ENCODE measurements at places on chromosomes 7 and 10. TPM values are rescaled to one million over a fixed set of nuclear protein-coding genes. Genes with fewer than 3 reads are reported as not detected.

DNA sequence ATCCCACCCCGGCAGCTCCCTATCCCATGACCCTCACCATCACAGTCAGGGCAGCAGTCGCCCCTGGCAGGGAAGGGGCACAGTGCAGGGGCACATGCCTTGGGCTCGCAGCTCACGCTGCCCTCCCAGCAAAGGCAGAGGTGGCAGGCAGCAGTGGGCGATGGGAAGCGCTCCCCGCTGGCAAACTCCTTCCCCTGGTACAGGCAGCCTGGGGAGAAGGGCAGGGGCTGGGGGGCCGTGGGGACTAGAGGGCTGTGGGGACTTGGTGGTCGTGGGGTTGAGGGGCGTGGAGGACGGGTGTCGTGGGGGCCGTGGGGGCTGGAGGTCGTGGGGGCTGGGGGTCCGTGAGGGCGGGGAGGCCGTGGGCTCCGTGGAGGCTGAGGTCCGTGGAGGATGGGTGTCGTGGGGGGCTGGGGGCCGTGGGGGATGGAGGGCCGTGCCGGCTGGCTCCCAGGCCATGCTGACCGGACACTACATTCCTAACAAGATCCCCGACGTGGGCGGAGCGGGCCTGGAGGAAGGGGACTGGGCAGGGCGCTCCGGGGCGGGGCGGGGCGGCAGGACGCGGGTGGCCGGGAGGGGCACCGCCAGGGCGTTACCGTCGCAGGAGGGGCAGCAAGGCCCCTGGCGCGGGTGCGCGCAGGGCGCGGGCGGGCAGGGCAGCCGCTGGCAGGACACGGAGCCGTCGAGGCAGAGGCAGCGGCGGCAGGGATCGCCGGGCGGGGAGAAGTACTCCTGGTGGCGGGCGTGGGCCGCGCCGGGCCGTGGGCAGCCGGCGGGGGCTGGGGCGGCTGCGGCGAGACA is 20.0 kb downstream of the KCP start:
- no peak for DNase-seq

DNA sequence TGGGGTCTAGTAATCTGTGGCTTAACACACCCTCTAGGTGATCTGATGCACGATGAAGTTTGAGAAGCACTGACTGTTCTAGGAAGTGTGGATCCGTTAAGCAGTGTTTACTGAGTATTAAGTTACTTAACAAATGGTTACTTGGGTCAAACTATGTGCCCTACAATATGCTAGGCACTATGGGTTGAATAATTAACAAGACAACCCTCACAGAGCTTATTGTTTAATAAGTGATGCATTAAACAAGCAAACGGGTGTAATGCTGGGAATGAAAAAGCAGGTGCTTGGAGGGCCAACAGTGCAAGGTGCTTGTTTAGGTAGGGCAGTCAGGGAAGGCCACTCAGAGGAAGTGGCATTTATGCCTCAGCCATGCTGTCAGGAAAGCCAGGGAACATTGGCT is 378.0 kb upstream of the PODXL start:
- DNase-seq: no peak

DNA sequence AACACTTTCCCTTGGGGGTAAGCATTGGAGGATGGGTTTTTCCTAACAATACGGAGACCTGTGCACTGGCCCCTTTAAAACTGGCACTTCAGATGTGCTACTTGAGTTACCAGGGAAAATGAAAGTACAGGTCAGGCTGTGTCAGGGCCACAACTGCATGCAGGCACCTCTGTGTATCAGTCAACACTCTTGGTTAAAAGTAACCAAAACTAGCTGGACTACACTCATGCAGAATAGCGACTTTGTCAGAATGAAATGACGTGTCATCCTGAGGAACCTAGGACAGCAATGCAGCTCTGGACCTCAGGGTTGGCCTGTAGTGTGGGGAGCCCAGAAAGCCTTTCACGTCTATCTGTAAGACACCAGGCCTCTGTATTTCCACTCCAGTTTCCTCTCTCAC is 33.8 kb upstream of the SMKR1 start:
- DNase-seq: no peak

ASB4 gene
- 170 TPM for total RNA-seq

LOXL4 gene
- total RNA-seq: 2.3 TPM

- DNase-seq: peak; percentile 71
Measured at GRCh38 chr7:69564454-69565417, 33.5 kb upstream of the AUTS2 start.

DNA sequence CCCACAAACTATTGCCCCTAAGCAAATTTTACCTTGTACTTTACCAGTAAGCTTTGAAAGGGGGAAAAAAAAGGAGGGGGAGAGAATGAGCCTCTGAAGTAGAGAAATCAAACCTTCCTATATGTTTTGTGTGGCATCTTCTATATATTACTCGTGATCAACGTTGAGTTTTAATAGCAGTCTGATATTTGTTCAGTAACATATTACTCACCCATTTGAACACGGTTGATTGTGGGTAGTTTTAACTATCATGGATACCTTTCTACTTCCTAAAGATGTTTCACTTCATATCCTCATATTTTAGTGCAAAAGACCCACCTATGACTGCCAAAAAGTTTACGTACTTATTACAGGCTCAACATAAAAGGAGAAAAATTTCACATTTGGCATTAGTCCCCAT is 54.5 kb downstream of the CCDC6 start:
- DNase-seq: no peak

- DNase-seq: no peak
Measured at GRCh38 chr7:105857009-105857952, 19.1 kb downstream of the ATXN7L1 start.

DNA sequence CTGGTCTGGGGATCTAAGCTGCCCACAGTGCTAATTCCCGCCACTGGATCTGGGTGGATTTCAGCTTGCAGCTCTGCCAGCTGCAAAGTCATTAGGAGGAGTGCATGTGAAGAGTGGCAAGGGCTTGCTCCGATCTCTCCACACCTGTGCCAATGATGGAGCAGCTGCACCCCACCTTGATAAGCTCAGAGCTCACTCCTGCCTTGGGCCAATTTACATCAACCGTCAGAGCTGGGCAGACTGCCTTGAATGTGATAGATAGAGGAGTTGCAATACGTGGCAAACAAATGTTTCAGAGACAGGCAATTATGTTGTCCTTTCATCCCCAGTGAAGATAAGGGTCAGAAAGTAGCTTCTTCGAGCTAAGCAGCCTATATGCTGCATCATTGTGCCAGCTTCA is 379.9 kb downstream of the SH2D4B start:
- no peak for DNase-seq

NEUROG3 gene
- total RNA-seq: not detected

EXOC6 gene
- 41.6 TPM for total RNA-seq

DNA sequence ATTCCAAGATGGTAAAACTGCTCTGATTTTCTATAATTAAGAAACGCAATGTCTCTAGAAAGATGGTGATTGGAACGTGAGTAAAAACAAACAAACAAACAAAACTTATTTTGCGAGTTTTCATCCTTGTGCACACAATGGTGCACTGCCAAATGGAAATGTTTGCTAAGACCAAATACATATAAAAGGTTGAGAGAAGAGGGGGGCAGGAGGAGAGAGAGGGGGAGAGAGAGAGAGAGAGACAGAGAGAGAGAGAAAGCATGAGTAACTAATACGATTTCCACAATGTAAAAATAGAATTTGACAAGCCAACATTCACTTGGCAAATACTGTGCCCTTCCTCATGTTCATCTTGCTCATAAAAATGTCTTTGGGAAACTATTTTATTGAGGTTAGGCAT is 375.4 kb downstream of the CNTNAP2 start:
- no peak for DNase-seq

ARMC3 gene
- not detected for total RNA-seq

GRCh38 chr10:79052291-79053080 is 16.3 kb upstream of the ZMIZ1 start:
- DNase-seq: no peak

GRCh38 chr10:114607358-114607998 is 50.6 kb downstream of the ABLIM1 start:
- no peak for DNase-seq

ZCCHC24 gene
- total RNA-seq: 27.6 TPM

DNA sequence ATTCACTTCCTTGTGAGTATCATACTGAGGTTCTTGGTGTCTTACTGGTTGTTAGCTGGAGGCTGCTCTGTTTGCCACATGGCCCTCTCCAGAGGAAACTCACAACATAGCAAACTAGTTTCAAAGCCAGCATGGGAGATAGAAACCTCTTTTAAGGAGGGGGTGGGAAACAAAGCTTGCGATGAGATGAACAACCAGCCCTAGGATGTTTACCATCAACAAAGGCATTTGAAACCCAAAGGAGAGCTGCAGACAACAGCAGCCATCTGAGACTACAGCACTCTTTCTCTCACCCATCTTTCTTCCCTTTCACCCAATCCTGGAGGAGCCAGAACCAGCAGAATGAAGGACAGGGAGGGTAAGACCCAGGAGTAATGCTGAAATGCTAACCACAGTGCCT is 182.1 kb downstream of the NEBL start:
- no peak for DNase-seq

GRCh38 chr10:8065651-8066050 is 11.2 kb downstream of the GATA3 start:
- no peak for DNase-seq

HOXA6 gene
- 20.2 TPM for total RNA-seq

TMEM176B gene
- 56.1 TPM for total RNA-seq

- peak; percentile 77 for DNase-seq
Measured at GRCh38 chr10:31697271-31698180, 231.1 kb downstream of the ARHGAP12 start.

CALN1 gene
- 33.3 TPM for total RNA-seq

DNA sequence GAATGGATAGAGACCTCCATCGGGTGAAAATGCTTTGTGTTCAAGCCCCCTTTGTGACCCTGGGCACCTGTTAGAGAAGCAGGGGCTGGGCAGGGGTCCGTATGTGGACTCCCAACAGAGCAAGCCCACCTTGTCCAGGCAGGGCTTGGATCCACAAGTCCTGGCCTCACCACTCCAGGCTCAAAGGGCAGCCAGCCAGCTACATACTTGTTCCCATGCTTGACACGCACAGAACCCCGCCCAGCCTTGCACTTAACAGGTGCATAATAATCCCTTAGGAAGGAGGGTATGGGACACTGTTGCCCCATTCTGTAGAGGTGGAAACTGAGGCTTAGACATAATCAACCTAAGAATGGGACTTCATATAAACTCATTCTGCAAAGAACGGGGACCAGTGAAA is 160.6 kb downstream of the PRKAG2 start:
- DNase-seq: no peak

- DNase-seq: no peak
Measured at GRCh38 chr10:69275444-69275843, 2.9 kb upstream of the HK1 start.

DNA sequence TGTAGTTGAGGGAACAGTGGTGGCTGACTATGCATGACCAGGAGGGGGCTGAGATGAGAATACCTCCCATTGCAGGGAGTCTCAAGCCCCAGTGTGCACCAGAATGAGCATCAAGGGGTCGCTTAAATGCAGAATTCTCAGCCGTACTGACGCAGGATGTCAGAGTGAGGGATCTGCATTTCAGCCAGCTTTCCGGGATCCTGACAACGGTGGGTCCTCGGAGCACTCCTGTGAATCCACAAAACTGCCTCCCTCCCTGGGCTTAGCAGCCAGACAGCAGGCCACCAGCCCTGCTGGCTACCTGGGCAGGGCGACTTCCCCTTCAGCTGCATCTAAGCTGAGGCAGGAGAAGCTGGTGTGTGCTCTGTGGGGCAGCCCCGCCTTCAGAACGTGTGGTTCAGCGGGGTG is 21.8 kb upstream of the LOXL4 start:
- DNase-seq: no peak

- DNase-seq: no peak
Measured at GRCh38 chr7:105222953-105223352, 165.8 kb downstream of the SRPK2 start.

FBXO24 gene
- 0.69 TPM for total RNA-seq

DNA sequence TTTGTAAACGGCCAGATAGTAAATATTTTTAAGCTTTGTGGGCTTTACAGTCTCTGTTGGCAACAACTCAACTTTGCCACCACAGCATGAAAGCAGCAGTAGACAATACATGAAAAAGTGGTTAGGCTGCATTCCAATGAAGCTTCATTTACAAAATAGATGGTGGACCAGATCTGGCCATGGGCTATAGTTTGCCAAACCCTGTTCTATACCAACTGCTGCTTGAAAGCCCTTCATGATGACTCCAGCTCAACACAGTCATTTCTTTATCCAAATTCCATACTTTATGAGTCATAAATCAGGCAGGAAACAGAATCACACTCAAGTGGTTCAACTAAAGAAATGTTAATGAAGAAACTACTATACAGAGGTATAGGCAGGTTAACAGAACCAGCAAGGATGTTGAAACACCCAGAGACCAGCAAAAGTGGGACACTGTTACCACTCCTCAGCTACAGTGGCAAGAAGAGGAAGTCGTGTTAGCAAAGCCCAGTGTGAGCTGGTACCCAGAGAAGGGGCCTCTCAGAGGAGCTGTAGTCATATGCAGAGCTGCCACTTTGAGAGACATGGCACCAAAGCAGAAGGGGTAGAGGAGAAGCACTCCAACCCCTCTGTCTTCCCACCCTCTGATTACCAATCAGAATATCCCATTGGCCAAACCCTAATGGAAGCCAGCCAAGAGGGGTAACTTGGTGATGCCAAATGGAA is 72.5 kb downstream of the PRLHR start:
- DNase-seq: no peak

DNA sequence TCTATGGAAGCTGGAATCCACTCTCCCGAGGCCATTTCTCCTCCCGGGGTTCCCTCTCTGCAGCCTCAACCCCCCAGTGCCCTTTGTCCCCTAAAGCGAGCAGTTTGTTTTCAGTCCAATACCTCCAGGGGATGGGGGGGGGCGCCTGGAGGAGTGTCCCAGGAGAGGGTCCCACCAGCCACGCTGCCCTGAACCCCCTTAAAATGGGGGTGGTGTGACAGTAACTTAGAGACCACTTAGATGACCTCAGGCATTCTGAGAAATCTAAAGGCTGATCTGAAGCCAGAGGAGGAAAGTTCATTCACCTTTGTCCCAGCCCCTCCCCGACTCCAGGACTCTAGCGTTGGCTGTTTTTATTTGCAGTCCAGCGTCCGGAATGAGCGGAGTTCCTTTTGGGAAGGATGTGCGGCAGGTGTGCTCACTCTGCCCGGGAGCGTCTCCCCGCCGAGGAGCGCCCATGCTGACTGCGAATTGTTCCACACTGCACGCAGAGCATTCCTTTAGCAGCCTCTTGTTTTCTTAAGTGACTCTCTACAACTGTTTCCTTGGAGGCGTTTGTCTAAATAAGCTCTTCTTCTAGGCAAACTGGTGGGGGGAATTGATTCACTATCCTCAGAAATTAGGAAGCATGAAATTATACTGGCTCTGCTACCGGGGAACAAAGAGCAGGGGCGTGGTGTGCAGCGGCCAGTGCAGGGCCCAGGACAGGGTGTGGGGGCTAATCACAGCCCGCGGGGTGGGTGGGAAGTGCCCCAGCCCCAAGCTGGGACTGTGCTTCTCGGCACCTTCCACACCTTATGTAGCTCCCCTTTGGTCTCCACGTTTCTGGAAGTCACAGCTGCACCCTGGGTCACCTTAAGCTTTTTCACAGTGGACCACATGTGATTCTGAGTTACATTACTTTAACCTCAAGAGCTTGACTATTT is 46.3 kb downstream of the SYPL1 start:
- peak; percentile 50 for DNase-seq

PVRIG gene
- 1.8 TPM for total RNA-seq

ACSL5 gene
- total RNA-seq: 8.0 TPM

TSPAN33 gene
- 11.7 TPM for total RNA-seq

CTAGE6 gene
- total RNA-seq: 0.54 TPM

All from adrenal gland (tissue), 19 donors.